Stimulated activated effector memory CD8-positive, alpha-beta T cell treated with anti-CD3 and anti-CD28 coated beads, Interleukin-12 subunit alpha, Interleukin-12 subunit beta, amount 100 ng/mL, for 72 hours (primary cell): ENCODE measurements at places on chromosomes 2 and 18.

DNA sequence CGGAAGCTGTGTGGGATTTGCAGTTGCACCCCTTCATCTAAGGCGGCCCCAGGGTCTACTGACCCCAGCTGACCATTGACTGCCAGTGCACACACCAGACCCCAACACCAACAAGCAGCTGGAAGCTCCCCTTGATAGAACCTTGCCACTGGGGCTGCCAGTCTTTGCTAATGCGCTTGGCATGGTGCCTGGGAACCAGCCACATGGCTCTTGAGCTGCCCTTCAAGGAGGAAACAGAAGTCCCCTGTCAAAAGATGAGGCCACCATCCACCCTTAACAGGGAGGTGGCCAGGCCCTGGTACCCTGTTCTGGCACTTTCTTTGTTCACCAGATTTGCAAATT, 8.6 kb downstream of the ALPI start:
- DNase-seq, result no peak

GRCh38 chr2:241890524-241891235, 21.2 kb downstream of the RTP5 start:
- no peak for DNase-seq

- no peak for DNase-seq
Measured at GRCh38 chr2:7953195-7953594, 728.7 kb upstream of the ID2 start.

DNA sequence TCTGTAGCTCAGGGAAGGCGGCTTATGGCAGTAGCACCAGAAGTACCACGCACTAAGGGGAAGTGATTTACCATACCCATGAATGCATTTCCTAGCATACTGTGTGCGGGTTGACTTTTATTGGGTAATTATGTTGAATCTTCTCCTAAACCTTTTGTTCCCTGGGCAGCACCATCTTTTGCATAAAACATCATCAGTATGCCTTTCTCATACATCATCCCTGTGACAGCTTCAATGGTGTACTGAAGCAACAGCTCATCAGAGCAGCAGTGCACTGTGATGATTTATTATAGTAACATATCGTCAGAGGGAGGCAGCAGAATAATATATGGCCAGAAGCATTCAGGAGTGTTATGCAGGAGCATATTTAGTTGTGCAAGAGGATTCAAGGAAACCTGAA, 204.9 kb downstream of the CDH7 start:
- DNase-seq, result no peak

DNA sequence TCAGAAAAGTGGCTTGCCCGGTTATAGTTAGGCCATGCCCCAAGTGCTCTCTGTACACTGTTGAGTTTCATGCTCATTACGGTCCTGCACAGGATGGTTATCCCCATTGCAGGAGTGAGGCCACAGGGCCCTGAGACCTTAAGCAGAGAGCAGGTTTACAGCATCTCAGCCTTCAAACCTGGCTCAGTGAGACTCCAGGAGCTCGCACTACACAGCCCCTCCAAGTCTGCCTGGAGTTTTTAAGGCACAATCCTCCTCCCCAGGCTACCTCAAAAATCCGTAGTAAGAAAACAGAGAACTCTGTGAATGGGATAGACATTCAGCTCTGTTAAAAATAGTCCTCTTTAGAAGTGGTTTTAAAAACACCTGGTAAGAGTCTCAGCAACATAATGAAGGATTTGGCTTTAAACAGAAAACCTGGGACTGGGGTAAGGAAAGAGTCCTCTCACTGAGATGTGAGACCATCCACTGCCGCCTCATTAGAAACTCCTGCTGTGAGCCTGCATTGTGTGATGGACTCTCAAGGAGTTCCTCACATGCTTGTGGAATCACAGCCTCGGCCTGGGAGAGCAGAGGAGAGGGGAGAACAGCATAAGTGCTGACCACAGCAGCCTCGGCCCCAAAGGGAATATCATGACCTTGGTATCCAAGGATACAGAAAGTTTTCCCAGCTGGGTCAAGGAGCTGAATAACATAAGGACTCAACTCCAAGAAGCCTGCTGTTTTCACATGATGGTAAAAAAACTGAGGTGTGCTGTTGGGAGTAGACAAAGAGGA, 214.8 kb downstream of the ATAD2B start:
- no peak for DNase-seq
